Endodermal cell (in vitro differentiated cells): ENCODE measurements at places on chromosomes 2 and 18. TPM values are rescaled to one million over a fixed set of nuclear protein-coding genes. Genes with fewer than 3 reads are reported as not detected.

DNA sequence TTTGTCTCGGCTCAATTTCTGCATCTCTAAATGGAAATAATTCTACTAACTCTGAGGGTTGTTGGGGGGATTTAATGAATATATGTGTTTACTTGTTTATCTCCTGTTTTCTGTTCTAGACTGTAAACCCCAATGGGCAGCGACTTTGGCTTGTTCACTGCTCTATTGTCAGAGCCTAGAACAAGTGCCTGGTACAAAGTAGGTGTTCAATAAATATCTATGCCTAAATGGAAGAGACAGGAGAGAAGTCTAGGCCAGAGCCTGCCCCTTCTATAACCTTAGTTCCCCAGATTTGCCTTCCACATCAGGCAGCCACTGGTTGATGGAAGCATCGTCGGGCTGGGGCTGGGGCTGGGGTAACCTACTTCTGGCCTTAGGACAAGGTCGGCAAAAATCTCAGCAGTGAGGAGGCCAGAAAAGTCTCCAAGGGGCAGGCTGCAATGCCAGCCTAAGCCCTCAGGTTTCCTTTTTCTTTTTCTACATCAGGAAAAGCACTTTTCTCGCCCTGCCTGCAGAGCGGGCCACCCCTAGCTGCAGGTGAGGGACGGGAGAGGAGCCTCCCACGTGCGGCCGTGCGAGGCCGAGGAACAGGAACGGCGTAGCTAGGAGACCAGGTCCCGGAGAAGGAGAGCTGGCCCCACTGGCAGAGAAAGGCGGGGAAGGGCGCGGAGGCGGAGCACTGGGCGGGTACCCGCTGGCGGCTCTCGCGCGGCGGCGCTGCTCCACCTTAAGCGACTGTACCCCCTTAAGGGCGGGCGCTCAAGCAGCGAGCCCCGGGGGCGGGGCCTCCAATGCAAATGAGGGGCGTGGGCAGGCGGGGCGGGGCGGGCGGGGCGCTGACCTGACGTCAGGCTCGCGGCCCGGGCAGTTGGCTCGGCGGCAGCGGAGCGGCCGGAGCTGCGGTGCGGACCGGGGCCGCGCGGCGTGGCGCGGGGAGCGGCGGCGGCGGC is at the start of gene CNNM4:
Gene CNNM4 (plus strand): TSS at position 867 of the 950 bp plus-strand sequence. CDS start 98 bp downstream, outside the sequence.
- peak; percentile 98 for DNase-seq

DNA sequence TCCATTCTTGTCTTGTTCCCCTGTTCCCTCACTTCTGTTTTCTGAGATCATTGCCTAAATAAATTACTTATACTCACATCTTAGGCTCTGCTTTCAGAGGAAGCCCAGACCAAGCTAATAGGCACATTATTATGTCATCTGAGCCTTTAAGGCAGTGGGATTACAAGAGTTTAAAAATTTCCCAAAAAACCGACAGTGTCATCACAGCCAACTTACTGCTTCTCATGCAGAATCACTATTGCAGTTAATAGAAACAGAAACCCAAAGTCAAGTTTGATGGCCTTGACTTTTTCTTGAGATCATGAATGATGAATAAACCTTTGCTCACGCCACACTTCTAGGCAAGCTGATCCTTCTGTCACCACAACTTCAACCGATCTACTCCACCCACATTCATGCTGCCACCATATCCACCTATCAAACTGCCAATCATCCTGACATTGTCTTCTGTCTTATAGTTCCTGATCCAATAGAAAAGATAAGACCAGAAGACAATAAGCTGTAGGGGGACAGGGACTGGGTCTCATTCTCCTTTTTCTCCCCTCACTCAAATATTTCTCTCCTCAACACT is 142.7 kb upstream of the CREB1 start:
- DNase-seq: no peak

DNA sequence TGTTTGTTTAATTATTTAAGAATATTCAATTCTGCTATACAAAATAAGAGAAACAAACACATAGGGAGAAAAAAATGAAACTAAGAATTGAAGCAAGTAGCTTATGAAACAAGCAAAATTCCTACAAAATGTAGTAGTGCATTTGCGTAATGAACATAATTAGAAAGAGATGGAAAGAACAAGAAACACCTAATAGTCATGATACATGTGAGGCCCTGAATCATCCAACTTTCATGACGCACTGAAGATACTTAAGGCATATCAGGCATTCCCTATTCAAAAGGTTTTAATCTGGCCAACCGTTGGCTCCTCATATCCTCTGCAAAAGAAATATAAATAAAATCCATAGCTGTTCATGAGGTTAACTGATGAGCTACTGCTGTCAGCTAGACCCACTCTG is 14.5 kb upstream of the NAB1 start:
- DNase-seq: no peak

DNA sequence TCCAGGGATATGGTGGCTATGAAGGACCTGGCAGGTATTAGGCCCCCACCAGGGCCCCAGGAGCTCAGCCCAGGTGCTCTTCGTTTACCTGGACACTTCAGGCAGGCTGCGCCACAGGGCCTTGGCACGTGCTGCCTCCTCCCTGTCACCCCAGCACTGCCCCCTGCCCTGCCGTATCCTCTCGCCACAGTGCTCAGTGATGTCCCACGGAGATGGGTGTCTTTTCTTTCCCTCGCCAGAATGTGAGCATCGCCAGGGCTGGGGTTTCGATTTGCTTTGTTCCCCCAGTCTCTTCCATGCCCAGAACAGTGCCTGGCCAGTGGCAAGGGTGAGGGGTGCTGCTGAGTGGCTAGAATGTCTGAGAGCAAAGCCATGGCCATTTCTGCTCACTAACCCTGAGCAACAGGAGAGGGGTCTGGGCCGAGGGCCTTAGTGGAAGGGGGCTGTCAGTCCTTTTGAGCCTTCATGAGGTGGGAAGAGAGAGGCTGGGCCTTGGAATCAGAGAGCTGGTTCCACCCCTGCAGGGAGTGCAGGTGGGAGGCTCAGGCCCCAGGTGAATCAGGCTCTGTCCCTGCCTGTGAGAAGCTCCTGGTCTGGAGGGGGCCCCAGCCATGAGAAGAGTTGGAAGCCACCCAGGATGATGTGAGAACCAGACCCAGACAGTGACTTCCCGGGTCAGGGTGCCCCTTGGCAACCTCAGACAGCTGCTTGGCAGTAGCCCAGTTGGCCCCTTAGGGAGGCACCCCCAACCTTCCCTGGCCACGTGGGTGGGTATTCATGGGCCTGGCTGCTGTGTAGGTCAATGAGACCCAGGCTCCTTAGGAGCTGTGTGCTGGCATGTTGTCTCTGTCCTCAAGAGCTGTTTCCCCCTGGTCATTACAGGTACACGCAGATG is 129.9 kb upstream of the HS6ST1 start:
- DNase-seq: peak; percentile 19

DNA sequence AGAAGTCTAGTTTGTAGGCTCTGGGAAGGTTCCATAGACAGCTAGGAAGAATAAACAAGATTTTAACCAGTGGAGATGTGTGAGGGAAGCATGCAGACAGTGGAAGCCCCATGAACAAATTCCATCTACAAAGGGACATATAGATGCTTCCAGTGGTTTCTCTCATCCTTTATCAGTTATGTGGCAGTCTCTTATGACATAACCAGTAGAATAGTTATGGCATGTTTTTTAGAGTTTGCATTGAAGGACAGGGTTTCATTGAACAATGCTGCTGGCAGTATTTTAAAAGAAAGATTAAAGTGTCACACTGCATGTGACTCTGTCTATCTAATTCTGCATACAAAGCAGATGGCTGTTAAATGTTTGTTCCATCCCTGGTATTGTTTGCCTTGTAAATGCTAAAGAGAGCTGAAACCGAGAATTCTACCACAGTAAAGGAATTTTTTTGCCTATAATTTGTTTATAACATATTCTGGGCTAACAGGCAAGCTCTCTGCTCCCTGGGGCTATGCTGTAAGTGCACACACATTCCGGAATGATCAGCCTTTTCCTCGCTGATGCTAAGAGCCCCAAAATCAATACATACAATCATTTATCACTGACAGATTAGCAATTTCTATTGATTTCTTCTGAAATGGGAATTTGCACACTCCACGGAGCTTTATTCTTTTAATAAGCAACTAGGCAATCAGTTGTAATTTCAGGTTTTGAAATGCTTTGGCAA is 76.8 kb upstream of the PELI1 start:
- DNase-seq: no peak

DNA sequence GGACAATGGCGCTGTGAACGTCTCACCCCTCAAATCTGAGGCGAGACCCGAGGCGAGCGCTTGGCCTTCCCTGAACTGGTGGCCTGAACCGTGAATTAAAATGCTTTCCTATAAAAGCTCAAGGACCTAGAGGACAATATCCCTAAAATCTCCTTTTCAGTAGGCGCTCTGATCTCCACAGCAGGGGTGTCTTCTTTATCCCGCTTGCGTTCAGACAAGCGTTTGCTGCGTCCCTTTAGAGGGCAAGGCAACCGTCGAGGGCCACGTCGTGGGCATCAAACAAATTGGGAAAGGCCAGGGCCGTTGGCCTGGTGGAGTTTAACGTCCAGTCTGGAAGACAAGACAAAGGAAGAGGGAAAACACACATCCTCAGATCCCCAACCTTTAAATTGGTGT is 1.3 kb upstream of the RAX start:
- DNase-seq: no peak

GRCh38 chr18:25467226-25467987 is 115.4 kb upstream of the ZNF521 start:
- DNase-seq: no peak

- peak; percentile 60 for DNase-seq
Measured at GRCh38 chr18:23872701-23873550, 141.6 kb upstream of the TTC39C start.

DNA sequence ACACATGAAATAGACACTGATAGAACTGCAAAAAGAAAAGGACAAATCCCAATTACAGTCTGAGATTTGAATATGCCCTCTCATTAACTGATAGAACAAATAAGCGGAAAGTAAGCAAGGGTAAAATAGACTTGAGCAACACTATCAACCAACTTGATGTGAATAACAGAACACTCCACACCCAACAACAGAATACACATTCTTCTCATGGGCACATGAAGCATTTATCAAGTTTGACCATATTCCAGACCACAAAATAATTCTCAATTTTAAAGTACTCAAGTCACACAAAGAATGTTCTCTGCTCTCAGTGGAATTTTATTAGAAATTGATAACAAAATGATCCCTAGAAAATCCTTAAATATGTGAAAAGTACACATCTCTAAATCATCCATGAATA is 19.0 kb downstream of the ETAA1 start:
- no peak for DNase-seq

DNA sequence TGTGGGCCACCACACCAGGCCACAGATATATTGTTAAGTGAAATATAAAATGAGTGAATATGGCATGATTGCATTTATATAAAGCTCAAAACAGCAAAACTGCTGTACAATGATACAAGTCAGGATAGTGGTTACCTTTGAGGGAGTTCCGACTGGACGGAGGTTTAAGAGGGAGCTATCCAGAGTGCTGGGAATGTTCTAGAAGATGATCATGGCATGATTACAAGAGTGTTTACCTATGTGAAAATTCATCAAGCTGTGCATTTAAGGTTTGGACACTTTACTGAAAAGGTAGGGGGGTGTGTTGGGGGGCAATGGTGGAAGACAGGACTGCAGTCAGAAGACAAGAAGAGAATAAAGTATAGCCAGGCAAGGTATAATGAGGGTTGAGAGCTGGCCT is 201.4 kb downstream of the ZBTB7C start:
- DNase-seq: no peak

GRCh38 chr2:221850076-221850475 is 278.0 kb upstream of the EPHA4 start:
- no peak for DNase-seq

- DNase-seq: no peak
Measured at GRCh38 chr2:224271617-224272236, 130.2 kb downstream of the FAM124B start.

GRCh38 chr2:111118481-111118980 is 2.2 kb upstream of the BCL2L11 start:
- peak; percentile 73 for DNase-seq

DNA sequence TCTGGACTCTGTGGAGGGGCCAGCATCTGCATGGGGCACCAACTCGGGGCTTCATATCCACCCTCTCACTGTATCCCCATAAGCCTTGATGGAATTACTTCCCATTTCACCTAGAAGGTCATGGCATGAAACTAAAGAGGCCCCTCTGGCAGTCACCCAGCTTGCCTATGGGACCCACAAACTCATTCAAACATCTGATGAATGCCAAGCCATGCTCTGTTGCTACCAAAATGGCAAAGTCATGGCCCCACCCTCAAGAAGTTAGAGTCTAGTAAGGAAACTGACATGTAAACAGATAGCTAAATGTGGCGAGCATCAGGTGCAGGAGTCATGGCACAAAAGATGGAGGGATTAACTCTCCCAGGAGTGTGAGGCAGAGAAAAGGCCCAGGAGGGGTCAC is 14.5 kb downstream of the CYB5A start:
- DNase-seq: no peak

DNA sequence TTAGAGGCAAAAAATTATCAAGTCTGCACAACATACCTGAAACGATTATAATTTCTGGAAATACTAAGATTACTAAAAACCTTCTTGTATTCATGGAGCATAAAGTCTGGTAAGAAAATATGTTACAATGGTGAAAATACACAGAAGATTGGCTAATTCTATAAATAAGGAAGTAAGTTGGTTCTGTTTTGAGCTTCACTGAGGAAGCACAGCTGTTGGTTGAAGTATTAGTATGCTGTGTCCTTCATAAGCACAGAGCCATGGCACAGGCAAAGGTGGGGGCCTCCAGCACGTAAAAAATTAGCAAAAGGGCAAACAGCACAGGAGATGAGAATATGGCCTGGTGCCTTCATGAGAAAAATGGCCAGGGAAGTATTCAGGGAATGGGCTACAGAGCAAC is 40.4 kb upstream of the ANKRD62 start:
- no peak for DNase-seq

The LOXHD1 gene
- total RNA-seq: not detected in 3 replicates

The EFHD1 gene
- total RNA-seq: 10.8 to 16.2 TPM (median 12.5 TPM) in 3 replicates

The FOXD4L1 gene
- 0.22 TPM in 1 of 2 replicates, not detected in the other for total RNA-seq

The ADD2 gene
- 53.0 and 63.8 TPM in 2 replicates for total RNA-seq

The EEF1B2 gene
- total RNA-seq: 562 and 587 TPM in 2 replicates

The SLC30A3 gene
- 1.0 and 1.5 TPM in 2 replicates for total RNA-seq
